Ovary (tissue), 10 donors: ENCODE measurements at places on chromosomes 1 and 21. TPM values are rescaled to one million over a fixed set of nuclear protein-coding genes. Genes with fewer than 3 reads are reported as not detected.

The GSTM3 gene
- total RNA-seq, result 135 TPM

- H3K4me1 ChIP-seq, result peaks cover 1% of the 10 kb centered on the region
- no peak for DNase-seq
- H3K4me3 ChIP-seq, result no peak overlapping the region
- H3K36me3 ChIP-seq, result no peaks in the 10 kb centered on the region
These were observed 46.4 kb downstream of the BEND5 start for GRCh38 chr1:48730164-48730910.

DNA sequence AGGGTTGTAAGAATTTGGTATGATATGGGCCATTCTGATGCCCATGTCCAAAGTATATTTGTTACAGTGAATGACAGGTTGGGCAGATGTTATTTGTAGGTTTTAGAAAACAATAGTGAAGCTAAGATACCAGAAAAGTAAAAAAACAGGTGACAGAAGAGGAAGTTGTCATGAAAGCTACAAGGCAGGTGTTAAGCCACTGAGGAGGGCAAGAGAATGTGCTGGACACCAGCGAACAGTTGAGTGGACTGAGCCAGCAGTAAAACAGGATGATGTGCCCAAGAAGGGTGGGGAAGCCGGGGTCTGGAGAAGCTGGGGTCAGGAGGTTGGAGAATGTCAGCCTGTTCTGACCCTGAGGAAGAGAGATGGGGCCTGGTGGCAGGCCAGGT lies 83.3 kb downstream of the DTL start:
- no peaks in the 10 kb centered on the region for H3K4me1 ChIP-seq
- H3K27me3 ChIP-seq, result no peaks in the 10 kb centered on the region

- H3K4me1 ChIP-seq, result no peaks in the 10 kb centered on the region
- H3K27me3 ChIP-seq, result no peaks in the 10 kb centered on the region
- H3K27ac ChIP-seq, result no peak overlapping the region
- H3K4me3 ChIP-seq, result no peak overlapping the region
- no peak for DNase-seq
These were observed 607.9 kb upstream of the TMPRSS15 start for GRCh38 chr21:19011451-19011850.

GRCh38 chr1:6162773-6163172 lies 17.3 kb downstream of the CHD5 start:
- H3K27ac ChIP-seq, result no peak overlapping the region
- H3K4me3 ChIP-seq, result no peak overlapping the region
- H3K4me1 ChIP-seq, result no peaks in the 10 kb centered on the region
- H3K36me3 ChIP-seq, result no peaks in the 10 kb centered on the region
